T-helper 1 cell treated with Interleukin-12 subunit alpha and Interleukin-12 subunit beta and Interleukin-4 antibody, amounts not matched to agents 30 ng/mL and 1 ng/mL, for 36 hours (primary cell): ENCODE measurements at places on chromosomes 3 and 15. TPM values are rescaled to one million over a fixed set of nuclear protein-coding genes. Genes with fewer than 3 reads are reported as not detected.

Gene DNAH1
- total RNA-seq, result 27.1 and 30.1 TPM in 2 replicates

Gene LRRC2
- 0.12 and 0.15 TPM in 2 replicates for total RNA-seq

Gene GOLGA8J
- 0.74 TPM in 1 of 2 replicates, not detected in the other for total RNA-seq

Gene MYLK
- 0.25 TPM in 1 of 2 replicates, not detected in the other for total RNA-seq

Gene KCNMB3
- total RNA-seq, result 0.88 and 1.0 TPM in 2 replicates

Gene DAPK2
- 21.5 and 23.0 TPM in 2 replicates for total RNA-seq

Gene SI
- total RNA-seq, result not detected in 2 replicates

Gene SLC6A11
- not detected in 2 replicates for total RNA-seq

Gene DUOXA2
- not detected in 2 replicates for total RNA-seq

Gene ATP10A
- 51.9 and 60.2 TPM in 2 replicates for total RNA-seq

Gene ANKDD1A
- total RNA-seq, result 2.2 and 2.6 TPM in 2 replicates

Gene ARPP21
- total RNA-seq, result not detected in 2 replicates

Gene ERC2
- 0.15 TPM in 1 of 2 replicates, not detected in the other for total RNA-seq
